ENCODE measurements at places on chromosomes 11 and 22.

- no peak for DNase-seq
Observed at GRCh38 chr11:67031791-67032561, 9.0 kb downstream of the SYT12 start.

DNA sequence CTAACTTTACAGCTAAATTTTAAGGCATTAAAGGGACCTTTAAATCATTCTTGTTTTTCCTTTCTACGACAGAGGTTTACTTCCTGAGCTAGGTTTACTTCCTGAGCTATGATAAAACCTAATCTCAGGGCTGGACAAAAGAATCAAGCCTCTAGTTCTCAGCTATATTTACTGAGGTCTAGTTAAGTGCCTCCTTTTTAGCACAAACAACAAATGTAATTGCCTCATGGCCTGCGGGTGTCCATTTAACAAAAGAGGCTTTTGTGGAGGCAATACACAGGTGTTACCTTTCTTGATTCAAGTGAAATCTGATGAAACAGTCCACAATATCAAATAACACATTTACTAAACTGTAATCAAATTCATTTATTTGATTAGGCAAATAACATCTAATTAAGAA, 67.3 kb downstream of the IMMP1L start:
- no peak for DNase-seq

DNA sequence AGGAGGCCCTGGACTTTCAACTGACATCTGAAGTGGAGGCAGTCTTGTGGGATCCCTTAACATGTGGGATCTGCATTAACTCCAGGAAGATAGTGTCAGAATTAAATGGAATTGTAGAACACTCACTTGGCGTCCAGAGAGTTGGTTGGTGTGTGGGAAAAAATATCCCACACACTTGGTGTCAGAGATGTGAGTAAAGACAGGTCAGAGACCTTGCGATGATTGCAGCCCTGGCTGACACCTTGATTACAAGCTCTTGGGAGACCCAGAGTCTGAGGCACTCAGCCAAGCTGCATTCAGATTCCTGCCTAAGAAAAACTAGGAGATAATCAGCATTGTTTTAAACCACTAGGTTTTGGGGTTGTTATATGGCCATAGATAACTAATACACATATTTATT, 7.2 kb upstream of the TPCN2 start:
- no peak for DNase-seq

DNA sequence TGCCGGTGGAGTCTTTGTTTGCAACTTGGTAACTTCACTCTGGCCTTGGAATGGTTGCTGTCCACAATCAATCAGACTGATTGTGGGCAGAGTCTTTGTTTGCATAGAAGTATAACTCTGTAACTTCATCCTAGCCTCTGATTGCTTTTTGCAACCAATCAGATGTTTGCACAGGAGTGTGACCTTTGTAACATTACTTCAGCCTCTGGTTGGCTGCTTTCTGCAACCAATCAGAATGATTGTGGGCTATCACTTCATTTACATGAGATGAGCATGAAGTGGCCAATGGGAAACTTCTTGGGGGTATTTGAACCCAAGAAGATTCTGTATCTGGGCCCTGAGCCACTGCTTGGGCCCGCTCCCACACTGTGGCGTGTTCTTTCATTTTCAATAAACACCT, 79.6 kb upstream of the CLDN5 start:
- no peak for DNase-seq

DNA sequence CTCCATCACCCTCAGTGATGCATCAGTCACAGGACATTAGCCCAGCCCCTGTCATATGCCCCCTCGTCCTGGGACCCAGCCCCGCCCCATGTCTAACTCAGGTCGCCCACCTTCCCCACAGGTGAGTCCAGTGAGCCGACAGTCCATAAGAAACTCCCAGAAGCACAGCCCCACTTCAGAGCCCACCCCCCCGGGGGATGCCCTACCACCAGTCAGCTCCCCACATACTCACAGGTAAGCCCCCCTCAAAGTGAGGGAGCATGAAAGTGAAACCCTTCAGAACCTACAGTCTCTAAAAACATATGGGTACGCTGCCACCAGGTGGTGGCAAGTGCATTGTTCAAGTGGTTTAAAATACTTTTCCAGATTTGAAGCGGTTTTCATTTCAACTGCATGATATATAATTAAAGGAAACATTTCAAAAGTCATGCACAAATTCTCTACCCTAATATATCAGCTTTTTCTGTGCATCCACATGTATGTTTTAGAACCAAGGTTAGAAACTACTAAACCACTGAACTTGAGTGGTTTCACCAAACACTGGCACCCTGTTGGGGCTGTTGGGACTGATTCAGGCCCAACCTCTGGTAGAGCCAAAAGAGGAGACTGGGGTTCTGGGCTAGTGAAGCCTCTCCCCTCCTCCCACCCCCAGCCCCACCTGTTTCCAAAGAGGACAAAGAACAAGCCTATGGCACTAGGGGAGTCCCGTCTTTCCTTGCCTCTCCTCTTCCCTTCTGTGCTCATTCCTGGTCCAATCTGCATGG, 17.3 kb downstream of the EPS8L2 start:
- no peak for DNase-seq

DNA sequence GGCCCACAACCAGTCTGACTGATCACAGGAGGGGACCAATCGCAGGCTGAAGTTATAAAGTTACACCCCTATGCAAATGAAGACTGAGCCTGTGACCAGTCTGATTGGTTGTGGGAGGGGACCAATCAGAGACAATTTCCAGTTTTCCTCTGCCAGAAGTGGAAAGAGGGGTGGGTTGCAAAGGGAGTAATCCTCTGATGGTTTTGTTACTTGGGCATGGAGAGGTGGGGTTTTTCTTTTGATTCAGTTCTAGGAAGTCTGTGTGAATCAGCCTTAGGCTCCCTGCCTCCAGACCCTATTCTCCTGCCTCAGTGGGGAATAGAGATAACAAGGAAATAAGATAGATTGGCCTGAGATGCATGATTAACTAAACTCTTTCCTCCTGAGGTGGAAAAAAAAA, 9.9 kb downstream of the OR6M1 start:
- no peak for DNase-seq

DNA sequence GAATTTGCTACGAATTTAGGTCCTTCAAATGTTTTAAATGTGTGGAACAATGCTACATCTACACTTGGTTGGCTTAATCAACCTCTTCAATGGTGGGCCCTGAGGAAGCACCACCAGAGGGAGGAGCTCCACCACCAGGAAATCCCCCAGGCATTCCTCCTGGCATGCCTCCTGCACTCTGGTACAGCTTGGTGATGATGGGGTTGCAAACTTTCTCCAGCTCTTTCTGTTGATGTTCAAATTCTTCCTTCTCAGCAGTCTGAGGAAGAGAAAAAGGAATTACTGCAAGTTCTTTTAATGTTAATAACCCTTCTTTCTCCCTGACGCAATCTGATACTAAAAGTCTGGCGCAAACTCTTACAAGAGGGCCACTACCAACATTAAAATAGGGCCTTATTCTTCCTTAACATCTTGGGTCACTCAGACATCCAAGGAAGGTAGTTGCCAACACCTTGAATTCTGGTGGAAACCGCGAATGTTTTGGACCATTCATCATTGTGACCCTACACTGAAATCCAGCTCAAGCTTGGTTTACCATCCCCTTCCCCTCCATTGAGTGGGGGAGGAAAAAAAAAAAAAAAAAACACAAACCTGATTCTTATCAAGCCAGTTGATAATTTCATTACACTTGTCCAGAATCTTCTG, 4.2 kb downstream of the HSPA8 start:
- DNase-seq = no peak

DNA sequence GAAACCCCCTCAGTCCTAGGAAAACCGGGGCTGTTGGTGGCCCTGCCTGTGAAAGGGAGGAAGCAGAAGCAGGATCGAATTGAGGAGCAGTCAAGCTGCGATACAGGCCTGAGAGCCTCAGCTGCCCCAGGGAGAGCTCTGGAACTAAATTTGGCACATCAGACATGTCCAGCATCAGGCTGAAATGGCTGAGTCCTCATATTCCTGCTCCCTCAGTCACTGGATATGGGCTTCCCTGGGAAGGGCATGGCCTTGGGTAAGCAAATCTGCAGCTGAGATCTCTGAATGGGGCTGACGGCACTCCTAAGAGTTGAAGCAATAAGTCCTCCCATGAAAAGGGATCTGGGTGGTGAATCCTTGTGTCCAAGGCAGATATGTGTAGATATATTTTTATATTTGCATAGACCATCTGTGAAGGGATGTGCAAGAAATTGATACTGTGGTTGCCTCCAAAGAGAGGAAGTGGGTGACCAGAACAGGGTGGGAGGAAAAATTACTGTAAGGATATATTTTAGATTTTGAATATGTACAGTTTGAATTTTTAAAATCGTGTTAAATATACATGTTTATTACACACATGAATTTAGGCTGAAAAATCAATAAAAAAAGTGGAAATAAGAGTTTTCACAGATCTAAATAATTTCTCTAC, 45.5 kb downstream of the APIP start:
- no peak for DNase-seq

DNA sequence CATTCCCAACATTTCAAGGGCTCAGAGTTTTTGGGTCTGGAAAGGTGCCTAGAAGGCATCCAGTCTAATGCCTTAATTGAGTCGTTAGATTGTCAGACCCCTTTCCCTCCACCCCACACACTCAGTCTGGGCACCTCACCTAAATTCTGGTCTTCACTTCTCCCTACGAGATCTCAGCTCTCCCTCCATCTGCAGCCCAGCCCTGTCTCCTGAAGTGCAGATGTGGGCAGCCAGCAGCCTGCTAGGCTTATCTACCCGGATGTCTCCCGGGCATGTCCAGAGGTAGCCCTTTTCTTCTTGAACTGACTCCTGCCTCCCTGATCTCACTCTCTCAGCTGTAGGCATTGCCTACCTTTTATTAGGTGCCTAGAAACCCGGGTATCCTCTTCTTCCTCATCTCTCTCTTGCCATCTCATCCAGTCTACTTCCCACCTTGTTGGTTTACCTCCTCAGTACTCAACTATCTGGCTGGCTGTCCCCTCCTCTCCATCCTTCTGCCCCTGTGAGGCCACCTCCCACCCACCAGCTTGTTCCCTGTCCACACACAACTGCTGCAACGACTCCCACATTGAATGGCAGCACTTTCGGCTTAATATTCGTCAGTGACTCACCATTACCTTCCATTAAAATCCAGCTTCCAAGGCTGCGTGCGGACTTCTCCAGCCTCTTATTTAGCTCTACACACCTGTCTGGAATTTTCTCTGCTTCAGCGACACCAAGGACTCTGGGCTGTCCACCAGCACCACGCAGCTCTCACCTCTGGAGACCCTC, 6.2 kb downstream of the SEPTIN3 start:
- no peak for DNase-seq

DNA sequence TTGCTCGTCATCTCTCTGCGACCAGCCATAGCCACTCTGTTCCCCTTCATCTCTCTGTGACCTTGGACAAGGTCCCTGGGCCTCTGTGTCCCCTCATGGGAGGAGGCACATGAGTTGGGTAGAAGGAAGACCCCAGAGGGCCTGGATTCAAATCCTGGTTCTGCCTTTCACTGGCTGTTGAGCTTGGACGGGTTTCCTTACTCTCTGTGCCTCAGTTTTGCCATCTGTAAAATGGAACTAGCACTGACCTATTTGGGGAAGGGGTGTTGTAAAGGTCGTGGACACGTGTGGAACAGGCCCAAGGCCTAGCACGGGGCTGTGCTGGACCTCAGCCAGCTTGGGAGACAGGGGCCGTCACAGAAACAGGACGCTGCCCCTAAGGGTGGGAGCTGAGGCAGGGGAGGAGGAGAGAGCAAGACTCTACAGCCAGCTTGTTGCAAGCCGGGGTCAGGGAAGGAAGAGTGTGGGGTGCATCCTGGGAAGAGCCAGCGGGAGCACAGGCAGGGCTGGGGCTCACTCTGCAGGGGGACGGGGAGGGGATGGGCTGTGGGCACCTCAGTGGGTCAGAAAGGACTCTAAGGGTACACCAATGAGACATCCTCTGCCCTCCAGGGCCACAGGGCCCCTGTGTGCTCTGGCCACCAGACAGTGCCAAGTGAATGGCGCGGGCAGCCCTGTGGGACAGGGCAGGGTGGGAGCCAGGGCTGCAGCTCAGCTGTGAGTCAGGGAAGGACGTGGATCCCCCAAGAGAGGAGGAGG, 59.1 kb downstream of the WNT7B start:
- DNase-seq = no peak

GRCh38 chr11:17812091-17812864, 77.7 kb downstream of the KCNC1 start:
- DNase-seq = no peak

DNA sequence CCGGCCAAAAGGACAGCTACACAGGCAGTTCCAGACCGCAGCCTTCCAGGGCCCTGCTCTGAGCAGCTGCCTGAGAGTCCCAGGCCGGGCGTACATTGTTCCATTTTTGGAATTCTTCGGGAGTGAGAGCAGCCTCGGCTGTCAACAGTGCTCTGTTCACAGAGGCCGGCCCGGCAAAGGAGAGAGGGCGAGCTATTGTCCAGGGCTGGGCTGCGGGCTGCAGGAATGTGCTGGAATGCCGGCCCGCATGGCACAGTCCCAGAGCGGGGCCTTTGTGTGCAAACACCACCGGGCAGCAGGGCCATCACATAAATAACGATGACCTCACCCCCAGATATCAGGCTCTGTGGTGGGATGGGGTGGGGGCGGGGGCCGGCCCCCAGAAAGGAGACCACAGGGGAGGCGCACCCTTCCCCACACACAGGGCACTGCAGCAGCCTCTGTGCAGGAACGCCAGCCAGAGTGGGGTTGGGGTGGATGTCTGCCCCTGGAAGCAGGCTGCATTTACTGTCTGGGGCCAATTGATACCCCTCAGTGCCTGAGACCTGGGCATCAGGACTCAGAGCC, 15.8 kb downstream of the LINC01488 start:
- DNase-seq = peak; percentile 94

DNA sequence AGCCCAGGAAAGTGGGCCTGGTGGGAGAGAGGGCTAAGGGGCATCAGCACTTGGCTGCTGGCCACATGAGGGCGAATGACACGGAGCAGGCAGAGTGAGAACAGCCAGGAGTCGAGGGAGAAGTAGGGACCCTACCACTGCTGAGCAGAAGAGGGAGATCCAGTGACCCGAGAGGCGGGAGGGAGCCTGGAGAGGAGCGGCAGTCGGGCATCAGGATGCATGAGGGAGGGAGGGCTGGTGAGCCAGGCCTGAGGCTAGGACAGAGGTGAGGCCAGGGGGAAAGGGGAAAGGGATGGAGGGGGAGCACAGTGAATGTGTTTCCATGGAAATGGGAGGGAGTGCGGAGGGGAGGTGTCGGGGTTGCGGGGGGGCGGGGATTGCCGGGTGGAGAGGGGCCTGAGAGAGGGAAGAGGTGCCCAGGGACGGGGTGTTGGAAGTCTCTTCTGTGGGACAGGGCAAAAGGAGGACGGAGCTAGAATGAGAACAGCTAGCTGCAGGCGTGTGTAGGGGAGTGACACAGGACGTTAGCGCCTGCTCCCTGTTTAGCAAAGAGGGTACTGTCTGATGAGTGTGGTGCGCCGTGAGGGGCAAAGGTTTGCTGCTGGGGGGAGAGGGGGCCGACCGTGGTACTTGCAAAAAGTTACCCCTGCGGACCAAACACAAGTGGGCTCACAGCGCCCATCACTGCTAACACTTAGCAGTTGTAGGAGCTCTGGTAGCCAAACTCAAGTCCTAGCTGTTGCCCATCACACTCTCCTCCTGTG, 37.1 kb upstream of the WNT11 start:
- no peak for DNase-seq

Measured in GM04503 (cell line).